Stimulated activated CD8-positive, alpha-beta memory T cell treated with anti-CD3 and anti-CD28 coated beads, Interleukin-4, amount 100 ng/mL, for 1 hour (primary cell): ENCODE measurements at places on chromosomes 1 and 21.

- DNase-seq, result no peak
Measured at GRCh38 chr1:188061881-188062280, 1233.1 kb downstream of the PLA2G4A start.

GRCh38 chr1:65165269-65165993 is 17.4 kb downstream of the AK4 start:
- no peak for DNase-seq

- DNase-seq, result no peak
Measured at GRCh38 chr21:41576013-41576615, 68.2 kb upstream of the TMPRSS2 start.

GRCh38 chr1:12166834-12167492 is at the start of gene TNFRSF1B:
TNFRSF1B (plus strand) TSS chr1:12166991; CDS start chr1:12167092, 101 bp downstream.
- DNase-seq, result no peak

GRCh38 chr1:108889706-108890384 is 13.1 kb downstream of the GPSM2 start:
- no peak for DNase-seq

DNA sequence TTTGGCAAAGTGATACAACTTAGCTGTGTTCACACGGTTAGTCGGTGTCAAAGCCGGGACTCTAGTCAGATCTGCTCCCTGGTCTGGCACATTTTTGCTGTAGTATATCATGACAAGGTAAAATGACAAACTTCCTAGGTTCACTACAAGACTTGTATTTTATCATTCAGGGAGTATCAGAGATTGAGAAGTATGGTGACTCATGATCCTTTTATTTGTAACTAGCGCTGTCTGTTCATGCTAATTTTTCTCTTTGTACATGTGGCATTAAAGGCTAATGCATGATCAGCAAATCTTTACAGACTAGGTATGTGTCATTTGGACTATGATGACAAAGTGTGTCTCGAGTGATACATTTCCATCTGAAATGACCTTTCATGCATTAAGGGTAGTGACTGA is 326.7 kb downstream of the SIPA1L2 start:
- DNase-seq, result no peak

GRCh38 chr1:110554871-110555801 is 36.2 kb upstream of the KCNA10 start:
- peak; percentile 32 for DNase-seq

DNA sequence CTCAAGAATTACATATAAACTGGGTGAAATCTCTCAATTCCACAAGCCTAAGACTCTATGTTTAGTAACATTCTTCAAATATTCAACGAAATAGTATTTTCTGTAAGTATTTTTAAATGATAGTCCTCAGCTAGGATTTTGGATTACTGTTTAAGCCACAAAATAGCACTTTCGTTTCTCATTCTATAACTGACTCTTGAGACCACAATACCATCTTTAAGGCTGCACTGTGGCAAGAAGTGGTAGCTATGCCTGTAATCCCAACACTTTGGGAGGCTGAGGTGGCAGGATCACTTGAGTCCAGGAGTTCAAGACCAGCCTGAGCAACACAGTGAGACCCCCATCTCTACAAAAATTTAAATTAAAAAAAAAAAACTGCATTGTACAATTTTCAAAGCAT is 126.7 kb downstream of the CDC42BPA start:
- no peak for DNase-seq

DNA sequence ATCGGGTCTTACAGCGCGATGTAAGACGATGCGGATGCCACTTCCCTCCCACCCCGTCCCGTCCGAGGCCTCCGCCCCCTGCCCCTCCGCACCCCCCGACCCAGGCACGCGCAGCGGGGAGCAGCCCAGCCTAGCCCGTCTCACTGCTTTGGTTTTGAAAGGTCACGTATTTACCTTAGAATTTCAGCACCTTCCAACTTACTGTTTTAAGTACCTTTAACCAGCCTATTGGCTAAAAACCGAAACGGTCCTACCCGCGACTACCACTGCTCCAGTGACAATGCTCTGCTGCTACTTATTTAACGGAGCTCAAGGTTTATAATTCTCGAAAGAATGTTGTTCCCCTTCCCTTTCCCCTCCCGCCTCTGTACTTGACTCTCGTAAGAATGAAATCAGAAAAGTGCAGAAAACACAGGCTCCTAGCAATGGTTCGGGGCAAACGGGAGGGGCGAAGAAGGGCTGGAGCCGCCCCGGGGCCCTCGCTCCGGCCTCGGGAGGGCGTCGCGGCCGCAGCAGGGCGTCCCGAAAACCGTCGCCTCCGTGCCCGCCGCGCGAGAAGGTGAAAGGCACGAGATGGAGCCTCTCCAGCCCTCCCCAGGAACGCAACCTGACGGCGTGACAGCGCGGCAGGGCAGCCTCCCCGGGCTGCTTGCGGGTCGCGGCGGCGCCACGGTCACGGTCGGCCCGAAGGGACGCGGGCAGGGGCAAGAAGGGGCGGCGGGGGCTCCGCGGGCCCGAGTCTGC is 667 bp downstream of the TMEM50B start:
- DNase-seq, result no peak

GRCh38 chr1:4724001-4724400 is 69.6 kb downstream of the AJAP1 start:
- no peak for DNase-seq

GRCh38 chr1:211082824-211083223 is 51.1 kb downstream of the KCNH1 start:
- no peak for DNase-seq
